ENCODE measurements at places on chromosomes 11 and 22.

- no peak for DNase-seq
These were observed 167.8 kb upstream of the NARS2 start for GRCh38 chr11:78742430-78742829.

GRCh38 chr11:70859180-70859579, 393.2 kb downstream of the SHANK2 start:
- DNase-seq = no peak

- peak; percentile 24 for DNase-seq
These were observed 16.9 kb downstream of the SMIM38 start for GRCh38 chr11:69172674-69173073.

GRCh38 chr22:21591695-21592094, 24.2 kb downstream of the UBE2L3 start:
- DNase-seq = no peak
